ENCODE measurements at places on chromosomes 5 and 9.

DNA sequence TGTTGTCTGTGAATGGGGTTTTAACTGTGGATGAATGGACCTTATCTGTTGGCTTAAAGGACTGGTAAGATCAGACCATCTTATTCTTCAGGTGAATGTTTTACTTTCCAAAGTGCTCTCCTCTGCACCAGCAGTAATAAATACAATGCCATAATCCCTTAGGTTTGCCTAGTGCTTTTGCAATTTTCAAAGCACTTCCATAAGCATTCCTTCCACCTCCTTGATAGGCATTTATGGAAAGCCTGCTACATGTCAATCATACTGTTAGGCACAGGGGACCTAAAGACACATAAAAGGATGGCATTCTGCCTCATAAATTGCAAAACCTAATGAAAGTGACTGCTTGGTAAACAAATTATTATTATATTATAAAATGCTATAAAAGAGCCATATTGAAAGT, 21.4 kb downstream of the IL7R start:
- DNase-seq = no peak

- no peak for DNase-seq
Observed at GRCh38 chr9:137412431-137412830, 10.5 kb downstream of the EXD3 start.

DNA sequence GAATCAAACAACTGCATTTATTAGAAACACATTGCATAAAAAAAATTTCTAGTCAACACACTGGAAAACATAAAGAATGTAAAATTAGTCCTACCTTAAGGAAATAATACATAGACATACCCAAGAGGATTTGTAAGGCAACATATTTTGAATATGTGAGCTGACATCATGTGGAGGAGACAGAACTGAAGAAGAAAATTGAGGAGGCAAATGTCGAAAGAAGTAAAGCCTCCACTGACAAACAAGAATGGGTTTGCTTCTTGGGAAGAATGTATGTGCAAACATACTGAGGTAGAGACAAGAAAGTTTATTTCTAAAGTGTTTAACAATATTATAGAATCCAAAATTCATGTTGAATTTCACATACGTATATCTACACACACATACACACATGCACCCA, 363.0 kb upstream of the PDE4D start:
- DNase-seq = no peak

DNA sequence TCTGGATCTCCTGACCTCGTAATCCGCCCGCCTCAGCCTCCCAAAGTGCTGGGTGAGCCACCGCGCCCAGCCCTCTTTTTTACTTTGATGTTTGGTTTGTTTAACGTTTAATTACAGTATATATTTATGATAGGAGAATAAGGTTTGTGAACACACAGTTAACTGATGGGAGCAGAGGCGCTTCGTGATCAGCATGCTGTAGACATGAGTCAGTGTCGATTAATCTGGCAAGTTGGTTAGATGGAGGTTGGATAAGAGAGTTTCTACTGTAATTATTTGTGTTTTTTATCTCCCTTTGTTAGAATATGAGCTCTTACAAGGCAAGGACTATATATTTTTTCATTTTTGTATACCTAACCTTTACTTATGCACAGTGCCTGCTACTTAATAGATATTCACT, 14.3 kb downstream of the ATG10 start:
- no peak for DNase-seq

DNA sequence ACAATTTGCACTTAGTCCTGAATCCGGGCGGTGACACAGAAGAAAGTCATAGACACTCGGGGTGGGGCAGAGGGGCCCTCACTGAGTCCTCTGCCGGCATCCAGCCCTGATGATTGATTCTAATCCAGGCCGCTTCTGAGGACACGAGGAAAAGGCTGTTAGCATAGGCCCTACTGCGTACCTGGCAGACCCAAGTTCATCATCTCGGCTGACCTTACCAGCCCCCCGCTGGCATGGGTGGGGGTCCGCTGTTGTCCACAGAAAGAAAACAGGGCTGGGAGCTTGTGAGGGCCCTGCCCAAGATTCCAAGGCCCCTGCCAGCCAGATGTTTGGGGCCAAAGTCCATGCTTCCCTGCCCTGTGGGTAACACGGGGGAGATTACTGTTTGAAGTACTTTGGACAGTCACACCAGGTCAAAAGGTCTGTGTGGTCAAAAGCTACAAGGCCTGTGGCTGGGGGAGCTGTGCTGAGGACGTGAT, 24.5 kb downstream of the ERGIC1 start:
- no peak for DNase-seq

- no peak for DNase-seq
Observed at GRCh38 chr5:112657804-112658203, 79.9 kb upstream of the APC start.

DNA sequence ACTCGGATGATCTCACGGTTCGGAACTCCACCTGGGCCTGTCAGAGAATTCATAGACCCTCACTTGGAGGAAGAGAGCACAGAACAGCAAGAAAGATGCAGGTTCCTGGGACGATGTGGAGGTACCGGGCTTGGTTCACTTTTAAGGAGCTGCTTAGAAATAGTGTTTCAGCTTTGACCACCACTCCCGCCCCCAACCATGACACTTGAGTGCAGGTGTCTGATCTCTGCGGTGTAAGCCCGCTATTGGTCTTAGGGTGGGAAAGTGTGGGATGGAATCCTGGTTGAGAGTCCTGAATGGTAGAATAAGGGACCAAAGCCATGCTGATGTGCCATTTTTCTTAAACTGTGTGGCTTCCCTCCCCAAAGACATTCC, 97.2 kb upstream of the LMX1B start:
- no peak for DNase-seq

DNA sequence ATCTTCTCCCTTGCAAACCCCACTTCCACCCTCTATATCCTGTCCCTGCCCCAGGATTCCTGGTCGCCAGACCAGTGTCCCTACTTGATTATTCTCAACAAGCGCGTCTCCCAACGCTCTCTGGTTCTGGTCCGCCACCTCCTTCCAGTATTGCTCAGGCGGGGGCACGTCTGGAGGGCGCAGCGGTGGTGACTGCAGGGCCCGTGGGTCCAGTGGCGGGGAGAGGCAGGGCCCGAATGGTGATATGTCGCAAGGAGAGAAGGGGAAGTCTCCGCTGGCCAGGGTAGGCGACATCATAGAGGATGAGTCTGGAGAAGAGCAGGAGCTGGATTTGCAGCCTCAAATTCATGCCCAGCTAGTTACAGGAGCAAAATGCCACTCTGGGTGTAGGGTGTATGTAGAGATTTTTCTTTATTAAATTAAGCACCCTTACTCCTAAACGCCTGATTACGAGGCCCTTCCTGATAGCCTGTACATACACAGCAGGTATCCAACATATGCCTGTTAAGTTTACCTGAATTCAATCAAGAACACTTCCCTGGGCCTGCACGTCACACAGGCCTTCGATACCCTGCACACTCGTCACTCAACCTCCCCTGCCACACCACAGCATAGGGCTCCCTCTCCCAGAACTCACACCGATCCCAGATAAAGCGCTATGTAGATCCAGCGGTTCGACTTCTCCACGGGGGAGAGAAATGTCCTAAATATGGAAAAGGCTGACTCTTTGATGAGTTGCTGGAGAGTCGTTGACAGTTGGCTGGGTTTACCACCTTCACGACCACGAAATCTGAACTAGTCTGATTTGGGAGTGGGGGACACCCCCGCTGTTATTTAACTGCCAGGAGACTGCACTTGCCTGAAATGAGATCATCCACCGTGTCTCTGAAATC, 4.8 kb downstream of the MCIDAS start:
- DNase-seq = no peak

GRCh38 chr9:128298535-128299482, 22.7 kb downstream of the SWI5 start:
- no peak for DNase-seq

- DNase-seq = no peak
Observed at GRCh38 chr9:108720191-108720642, 135.6 kb downstream of the ACTL7B start.

- no peak for DNase-seq
Observed at GRCh38 chr9:93761822-93762221, 185.4 kb downstream of the PHF2 start.

DNA sequence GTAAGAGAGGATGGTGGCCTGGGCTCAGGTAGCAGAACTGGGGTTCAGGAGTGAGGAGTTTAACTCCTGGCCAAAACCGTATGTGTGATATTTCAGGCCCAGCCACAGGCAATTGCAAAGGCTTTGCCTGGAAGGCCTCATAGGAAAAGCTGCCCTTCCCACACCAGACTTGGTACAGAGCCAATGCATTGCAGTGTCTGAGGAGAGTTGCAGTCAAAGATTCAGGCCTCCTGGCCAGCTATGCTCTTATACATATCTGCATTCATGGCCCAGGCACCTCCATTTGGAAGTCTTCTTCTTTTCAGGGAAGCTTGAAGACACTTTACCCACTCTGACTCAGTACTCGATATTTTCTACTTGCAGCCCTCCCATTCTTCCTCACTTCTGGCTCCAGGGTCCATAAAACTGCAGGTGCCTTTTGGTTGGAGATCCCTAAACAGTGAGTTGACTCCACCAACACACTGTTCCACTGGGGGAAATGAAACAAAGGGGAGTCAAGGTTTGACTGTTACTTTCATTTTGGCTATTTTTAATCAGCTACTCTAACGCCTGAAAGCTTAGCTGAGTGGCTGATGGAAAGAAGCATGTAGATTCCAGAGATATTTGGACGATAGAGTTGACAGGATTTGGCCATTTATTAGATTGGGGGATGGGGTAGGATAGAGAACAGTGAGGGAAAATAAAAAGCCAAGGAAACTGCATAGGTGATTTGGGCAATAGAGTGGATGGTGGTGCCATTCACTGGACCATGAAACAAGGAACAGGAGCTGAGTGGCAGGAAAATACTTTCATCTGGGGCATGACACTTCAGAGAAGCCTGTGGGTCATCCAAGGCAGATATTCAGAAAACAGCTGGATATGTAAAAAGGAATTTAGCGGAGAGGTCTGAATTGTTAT, 30.6 kb upstream of the IL33 start:
- no peak for DNase-seq

DNA sequence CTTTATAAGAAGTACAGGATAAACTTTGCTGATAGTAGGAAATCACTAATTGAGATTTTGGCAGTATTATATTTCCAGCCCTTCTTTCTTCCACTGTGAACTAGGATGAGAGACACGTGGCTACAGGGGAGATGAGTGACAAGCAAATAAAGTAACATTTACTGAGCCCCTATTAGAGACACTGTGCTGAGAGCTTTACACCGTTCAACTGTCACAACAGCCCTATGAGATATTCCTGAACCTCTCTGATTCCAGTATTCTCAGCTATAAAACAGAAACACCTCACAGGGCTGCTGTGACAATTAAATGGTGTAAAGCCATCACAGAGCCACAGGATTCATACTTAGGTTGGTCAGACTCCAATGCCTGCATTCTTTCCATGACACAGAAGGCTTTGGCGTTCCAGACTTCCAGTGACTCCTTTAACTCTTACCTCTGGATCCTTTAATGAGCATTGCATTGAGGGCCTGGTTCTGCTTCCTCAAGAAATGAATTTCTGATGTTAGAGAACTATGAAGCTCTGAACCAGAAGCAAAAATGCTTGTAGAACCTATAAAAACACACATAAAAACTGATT, 169.0 kb downstream of the CDK5RAP2 start:
- DNase-seq = no peak

DNA sequence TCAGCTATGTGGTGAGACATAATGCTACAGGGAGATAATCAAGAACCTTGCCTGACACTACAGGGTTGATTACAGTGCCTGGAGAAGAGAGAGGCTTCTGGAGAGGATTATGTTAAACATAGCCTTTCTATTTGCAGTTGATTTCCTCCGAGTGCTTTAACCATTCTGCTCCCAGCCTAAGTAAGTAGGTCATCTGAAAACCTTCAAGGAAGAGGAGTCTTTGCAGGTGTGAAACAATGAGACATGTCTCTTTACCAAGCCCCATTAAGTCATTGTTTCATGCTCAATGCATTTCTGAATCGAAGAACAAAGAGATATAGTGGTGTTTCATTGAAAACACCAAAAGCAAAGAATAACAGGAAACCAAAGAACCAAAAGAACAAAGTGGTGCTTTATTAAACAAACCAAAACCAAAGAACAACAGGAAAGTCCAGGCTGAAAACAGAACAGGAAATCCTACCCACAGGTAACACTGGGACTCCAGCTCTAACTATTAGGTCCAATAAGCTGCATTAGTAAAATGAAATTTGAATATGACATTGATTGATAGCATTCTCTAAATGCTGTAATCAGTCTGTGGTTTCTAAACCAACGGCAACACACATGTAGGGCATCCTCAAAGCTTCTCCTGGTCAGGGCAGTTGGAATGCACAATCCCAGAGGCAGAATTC, 113.3 kb upstream of the SPATA31D4 start:
- DNase-seq = peak; percentile 22

DNA sequence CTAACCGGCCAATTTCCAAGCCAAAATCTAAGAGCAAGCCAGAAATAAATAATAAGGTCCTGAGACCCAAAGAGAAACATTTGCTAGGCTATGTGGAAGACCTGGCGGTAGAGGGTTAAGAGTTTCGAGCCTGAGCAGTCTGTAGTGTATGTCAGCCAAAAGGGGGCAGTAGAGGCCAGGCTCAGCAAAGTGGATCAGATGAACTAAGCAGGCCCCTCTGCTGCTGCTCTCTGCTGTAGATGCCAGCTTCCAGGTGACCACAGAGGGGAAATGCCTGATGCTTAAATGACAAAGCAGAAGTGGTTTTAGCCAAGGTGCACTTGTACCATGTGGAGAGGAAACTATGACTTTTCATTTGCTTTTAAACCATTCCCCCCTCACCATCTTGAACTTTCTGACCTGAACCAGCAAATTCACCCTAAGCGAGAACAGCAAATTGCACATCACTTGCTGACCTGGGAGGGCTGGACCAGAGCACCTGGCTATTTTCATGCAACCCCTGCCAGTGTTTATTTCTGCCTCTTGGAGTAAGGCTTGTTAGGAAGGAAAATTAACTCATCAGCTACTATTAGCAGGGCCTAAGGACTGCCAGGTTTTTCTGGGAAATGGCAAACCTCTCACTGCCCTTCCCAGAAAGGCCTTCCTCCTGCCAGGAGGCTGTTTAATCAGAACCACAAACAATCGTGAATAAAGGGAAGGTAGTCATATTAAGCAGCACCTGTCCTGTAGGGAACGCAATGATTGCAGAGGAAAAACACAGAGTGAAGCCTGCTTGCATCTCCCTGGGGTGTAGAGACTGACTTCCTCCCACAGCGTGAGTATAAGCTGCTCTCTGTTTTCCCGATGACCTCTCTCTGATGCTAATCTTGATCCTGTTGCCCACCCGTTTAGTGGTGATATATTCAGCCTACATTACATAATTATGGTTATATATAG, 818.2 kb downstream of the TLR4 start:
- DNase-seq = no peak

DNA sequence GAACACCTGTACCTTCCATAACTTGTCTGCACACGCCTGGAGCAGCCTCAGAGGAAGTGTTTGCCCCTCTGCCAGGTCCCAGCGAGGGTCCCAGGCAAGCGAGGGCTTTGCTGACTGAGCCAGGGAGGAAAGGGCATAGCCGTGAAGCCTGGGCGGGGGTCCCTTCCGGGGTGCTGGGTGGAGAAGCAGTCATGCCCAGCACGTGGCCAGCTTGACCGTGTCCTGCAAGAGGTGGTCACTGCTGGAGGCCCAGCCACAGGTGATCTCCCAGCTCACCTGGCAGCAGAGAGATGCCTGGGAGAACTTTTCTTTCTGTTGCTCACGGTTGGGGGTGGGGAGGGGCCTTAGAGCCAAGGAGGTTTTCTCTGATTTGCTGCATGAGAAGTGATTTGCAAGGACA, 195.3 kb downstream of the CACNA1B start:
- DNase-seq = no peak

- DNase-seq = peak; percentile 42
Observed at GRCh38 chr5:104540448-104540847, 977.9 kb upstream of the NUDT12 start.

- DNase-seq = no peak
Observed at GRCh38 chr5:149666212-149666852, 63.8 kb upstream of the PPARGC1B start.

GRCh38 chr5:179734536-179735164, 2.0 kb downstream of the MAML1 start:
- no peak for DNase-seq
